ENCODE measurements at places on chromosomes 2 and 18.

DNA sequence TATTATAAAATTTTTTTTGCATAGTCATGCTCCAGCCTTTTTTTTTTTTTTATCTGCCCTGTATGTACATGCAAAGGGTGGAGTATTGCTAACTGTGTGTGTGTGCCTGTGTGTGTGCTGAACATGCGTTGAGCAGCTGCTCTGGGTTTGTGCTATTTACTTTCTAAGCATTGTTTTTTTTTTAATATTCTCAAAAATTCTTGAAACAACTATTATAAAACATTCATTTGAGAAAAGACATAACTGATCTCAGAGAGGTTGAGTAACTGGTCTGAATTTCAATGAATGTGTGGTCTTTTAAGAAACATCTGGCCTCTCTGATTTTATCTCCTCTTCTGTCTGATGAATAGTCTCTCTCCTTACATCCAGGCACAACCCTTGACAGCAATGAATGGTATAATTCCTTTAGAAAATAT is 366.0 kb upstream of the SLC14A2 start:
- no peak for DNase-seq

- DNase-seq = no peak
Measured at GRCh38 chr2:174038462-174038861, 73.3 kb upstream of the SP3 start.

- no peak for DNase-seq
Measured at GRCh38 chr2:221254299-221254698, 317.8 kb downstream of the EPHA4 start.

- no peak for DNase-seq
Measured at GRCh38 chr18:10536280-10536679, 10.5 kb downstream of the NAPG start.

- DNase-seq = no peak
Measured at GRCh38 chr2:206728277-206729199, 10.3 kb upstream of the DYTN start.

DNA sequence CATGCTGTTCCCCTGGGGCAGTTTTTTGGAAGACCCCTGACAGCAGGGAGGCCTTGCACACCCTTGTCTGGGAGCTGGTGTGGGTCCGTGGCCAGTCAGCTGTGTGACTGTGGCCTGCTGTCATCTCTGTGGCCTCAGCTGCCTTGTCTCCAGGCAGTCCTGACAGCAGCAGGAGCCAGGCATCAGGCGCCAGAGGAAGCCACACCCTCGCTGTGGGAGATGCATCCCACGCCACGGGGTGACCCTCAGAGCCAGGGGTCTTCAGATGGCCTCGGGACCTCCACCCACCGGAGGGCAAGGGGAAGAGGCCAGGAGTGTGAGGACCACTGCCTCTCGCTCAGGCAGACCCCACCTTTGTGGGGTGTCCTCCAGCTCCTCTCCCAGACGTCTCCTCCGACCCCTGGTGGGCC is 5.0 kb downstream of the BOK start:
- no peak for DNase-seq

DNA sequence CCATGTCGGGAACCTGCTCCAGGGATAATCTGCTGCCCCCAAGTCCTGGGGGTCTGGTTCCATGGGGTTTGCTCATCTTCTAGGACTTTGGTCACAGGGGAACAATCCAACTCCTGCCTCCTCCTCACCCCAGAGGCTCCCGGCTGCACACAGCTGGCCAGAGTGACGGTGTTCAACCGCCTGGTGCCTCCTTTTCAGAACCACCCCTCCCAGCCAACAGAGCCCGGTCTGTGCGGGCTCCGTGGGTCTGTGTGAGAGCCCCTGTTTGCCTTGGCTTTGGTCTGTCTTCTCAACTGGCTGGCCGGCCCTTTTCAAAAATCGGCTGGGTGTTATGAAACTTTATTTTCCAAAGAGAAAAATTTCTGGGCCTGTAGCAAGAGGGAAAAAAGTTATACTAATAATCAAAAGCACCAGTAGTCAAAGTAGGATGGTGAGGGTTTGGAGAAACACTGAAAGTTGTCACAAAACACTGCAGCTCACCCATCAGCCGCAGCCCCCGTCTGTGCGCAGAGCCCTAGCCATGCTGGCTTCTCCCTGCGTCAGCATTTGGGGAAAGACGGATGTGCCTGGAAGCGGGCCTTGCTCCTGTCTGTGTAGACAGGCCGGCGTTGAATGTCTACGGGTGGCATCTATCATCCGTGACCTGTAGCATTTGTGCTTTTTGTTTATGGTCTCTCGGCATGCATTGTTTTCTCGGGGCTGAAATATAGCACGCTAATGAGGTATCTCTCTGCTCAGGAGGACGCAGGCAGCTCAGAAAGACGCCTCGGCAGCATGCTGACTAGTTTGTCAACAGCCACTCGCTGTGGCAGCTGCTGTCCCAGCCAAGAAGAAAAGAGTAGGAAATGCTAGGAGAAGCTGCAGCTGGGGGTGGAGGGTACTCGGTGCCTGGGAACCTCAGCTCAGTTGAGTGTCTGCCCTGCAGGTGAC is 138.6 kb downstream of the GLI2 start:
- no peak for DNase-seq

- no peak for DNase-seq
Measured at GRCh38 chr2:29749843-29750242, 171.5 kb downstream of the ALK start.

DNA sequence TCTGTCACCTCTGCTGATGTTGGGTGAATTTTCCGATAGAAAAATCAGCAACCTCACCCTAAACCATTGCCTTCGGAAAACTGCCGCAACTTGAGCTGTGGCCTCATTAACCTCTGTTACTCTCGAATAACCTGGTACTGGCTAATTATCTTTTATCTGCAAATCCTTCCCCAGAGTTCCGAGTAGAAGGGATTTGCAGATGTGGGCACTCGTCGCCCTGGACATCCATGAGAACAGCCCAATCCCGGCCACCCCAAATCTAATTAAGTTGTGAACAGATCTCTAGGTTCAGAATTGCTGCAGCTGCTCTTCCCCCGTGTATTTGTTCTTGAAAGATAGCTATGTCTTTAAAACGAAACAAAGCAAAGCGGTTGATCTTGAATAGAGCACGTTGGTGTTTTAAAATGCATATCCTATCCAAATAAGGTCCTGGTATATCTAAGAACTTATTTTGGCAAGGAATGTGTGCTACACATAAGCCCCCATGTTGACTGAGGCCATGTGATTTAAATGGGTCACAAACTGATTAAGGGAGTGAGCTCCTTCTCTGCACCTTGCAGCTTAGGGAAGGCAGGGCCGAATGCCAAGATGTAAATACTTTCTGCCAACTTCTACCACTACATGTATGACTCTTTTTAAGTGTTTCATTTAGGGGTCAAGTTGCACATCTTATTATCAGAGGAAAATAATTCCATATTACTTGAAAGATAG is 88.2 kb downstream of the MTCL1 start:
- no peak for DNase-seq

- DNase-seq = no peak
Measured at GRCh38 chr2:10157293-10157692, 34.8 kb downstream of the RRM2 start.

GRCh38 chr2:49840428-49840975 is 686.2 kb upstream of the FSHR start:
- DNase-seq = no peak

DNA sequence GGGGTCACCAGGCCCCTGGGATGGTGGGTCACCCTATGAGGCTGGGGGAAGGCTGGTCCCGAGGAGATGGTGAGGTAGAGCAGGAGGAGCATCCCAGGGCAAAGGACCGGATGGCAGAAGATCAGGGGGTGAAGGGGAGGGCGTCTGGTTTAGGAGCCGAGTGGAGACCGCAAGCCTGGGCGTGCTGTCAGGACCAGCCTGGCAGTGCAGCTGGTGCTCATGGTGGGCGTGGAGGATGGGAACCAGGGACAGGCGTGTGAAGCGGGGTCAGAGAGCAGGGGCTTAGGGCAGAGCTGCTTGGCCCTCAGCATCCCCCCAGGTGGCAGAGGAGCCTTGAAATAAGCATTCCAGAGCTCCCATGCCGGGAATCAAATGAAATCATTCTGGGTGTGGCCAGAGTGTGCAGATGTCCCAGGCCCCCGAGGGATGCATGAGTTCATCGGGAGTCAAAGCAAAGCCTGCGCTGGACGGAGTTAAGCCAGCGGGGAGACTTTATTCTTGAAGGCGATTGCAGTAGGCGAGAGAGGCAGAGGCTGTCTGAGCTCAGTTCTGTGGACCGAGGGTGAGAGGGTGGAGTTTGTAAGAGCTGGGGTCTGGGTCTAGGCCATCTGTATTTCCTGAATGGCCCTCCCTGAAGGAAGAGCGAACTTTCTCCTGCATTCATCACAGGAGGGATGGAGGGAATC is 33.1 kb upstream of the MBP start:
- DNase-seq = no peak

- no peak for DNase-seq
Measured at GRCh38 chr18:49764032-49764431, 49.3 kb downstream of the ACAA2 start.

- no peak for DNase-seq
Measured at GRCh38 chr2:105873721-105874120, 129.0 kb downstream of the NCK2 start.

- no peak for DNase-seq
Measured at GRCh38 chr2:226467633-226468032, 332.0 kb downstream of the IRS1 start.

DNA sequence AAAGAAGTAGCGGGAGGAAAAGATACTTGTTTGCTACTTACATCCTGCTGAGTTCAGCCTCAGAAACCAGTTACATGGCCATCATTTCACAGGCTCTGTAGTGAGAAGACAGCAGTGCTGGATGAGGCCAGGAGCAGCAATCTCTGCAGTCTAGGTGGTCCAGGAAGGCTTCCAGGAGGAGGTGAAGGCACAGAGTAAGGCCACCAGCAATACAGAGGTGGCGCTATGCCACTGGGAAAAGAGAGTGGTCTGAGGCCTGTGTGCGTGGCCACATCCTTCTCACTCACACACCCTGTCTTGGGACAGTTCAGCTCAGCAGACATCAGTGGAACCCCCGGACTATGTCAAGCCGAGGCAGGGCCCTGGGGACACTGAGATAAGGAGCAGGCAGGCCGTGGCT is 162.7 kb downstream of the KLHL29 start:
- no peak for DNase-seq

DNA sequence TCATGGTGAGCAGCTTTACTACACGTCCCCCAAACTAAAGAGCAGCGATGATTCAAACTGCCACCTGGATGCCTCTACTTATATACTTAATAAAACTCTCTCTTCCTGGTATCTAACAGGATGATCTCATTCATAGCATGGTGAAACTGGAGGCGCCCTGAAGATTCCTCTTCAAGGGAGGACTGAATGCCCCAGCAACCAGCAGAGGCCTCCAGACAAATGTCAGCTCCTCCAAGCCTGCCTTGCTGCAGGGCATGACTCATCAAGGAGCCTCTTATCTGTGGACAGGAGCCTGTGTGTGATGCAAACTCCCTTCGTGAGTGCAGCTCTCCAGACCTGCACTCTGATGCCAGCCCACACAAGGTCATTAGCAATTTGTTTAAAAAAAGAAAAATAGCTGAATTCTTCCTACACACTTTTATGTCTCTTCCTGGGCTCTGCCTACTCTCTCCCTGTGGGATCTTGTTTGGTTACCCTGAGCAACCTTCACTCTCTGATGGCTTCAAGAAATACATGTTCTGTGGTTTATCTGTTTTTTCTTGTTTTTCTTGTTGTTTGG is 30.2 kb downstream of the LONRF2 start:
- DNase-seq = peak; percentile 83

DNA sequence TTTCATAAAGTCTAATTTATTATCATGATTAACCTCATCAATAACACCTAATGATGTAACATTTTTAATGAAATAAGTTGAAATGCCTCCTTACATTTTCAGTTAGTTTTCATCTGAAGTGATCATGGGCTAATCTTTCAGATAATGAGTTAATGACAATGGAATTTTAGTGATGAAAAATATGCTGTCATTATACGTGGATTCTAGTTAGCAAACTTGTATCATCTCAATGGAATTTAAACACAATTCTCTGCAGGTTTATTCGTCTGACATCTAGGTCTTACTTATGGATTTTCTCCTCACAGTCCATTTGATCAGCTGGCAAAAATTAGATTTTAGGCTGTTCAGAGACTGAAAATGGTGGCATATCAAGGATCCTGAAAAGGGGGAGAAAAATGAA is 885.0 kb downstream of the SLC4A3 start:
- no peak for DNase-seq

DNA sequence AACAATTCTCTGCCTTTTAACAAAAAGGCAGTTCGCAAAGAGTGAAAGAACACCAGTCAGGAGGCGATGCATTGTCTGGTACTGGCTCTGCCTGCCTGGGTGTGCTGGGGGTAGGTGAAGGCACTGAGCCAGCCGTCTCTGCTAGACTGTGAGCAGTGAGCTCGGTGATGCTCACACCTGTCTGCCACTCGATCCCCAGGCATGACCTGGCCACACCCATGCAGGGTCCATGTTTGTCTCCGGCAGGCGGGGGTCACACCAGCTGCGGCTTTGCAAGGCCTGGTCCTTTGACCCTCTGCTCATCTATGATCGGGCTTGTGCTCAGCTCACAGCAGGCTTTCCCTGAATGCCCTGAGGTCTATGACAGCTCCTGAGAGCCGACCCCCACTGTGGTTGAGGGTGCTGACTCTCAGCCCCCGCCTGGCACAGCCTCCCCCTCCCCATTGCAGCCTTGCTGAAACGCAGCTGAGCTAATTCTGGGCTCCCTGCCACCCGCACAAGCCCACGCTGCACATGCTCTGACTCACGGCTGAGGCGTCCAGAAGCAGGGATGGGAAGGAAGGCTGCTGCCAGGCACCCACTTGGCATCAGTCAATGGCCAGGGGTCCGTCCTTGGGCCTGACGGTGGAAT is 23.7 kb downstream of the CRACDL start:
- peak; percentile 68 for DNase-seq

DNA sequence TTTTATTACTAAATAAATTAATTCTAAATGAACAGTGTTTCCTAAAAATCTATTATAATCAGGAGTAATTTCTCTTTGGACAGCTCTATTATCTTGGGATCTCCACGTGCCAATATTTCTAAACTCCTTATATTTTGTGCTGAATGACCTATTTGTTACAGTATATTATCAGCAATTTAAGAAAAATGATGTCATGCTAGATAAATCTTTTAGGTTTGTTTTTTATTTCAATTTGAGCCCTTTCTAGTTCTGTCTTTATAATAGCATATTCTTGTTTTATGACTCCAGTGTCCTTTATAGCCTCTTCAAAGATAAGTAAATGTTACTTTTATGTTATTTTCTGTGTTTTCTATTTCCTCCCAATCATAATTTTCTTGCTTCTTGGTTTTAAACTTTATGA is 269.2 kb downstream of the CCDC102B start:
- DNase-seq = no peak
